ENCODE measurements at places on chromosomes 1 and 21.

DNA sequence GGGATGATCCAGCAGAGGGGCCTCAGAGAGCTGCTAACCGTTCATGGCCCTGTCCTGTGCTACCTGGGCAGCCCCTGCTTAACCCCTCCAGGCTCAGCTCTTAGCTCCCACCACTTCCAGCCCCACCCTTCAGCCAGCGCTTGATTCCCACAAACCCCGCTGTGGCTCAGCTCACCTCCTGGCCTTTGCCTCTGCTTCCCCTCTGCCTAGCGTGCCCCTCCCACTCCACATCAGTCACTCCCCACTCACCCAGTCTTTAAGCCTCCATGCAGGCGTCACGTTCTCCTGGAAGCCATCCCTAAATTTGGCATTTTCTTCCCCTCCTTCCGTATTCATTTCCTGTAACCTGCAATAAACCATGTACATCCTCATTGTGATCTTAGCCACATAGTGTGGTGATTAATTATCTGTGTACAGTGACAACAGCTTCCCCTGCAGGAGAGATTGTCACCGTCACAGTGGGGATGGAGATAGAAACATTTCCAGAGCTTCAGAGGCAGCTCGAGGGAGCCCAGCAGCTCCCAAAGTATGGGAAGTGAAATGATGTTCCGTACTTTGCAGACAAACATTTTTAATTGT, 65.5 kb downstream of the EPHB2 start:
- no peak for DNase-seq

DNA sequence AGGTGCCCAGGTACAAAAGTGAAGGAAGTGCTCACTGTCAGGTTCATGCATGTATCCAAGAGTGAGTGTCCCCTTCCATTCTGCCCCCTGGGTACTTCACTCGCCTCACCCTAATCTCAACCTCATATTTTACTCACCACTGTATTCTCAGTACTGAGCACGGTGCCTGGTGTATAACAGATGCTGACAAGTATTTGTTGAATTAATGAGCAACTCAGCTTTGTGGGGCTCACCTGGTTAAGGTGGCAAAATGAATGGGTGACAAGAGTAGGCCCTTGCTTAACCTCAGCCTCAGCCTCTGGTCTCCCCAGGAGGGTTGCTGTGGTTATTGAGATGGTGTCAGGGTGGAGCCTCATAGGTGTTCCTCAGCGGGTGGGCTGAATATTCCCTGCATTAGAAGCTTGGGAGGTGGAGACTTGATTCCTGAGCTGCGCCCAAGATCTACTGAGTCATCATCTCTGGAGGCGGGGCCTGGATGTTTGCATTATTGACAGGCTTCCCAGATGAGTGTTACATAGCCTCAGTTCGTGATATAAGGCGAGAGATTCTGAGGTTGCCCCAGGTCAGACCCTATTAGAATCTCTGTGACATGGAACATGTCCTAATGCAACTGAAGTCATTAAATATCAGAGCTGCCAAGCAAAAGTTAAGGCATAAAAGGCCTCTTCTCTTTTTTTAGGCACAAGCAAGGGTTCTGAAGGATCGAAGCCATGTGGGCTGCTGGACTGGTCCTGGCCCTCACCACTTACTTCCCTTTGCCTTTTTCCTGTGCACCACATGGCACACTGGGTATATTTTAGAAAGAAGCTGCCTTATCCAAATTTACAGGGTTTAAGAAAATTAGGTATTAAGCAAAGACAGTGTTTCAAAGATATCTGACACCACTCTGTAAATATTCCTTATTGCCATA, 39.2 kb downstream of the SYT6 start:
- DNase-seq, result peak; percentile 58

DNA sequence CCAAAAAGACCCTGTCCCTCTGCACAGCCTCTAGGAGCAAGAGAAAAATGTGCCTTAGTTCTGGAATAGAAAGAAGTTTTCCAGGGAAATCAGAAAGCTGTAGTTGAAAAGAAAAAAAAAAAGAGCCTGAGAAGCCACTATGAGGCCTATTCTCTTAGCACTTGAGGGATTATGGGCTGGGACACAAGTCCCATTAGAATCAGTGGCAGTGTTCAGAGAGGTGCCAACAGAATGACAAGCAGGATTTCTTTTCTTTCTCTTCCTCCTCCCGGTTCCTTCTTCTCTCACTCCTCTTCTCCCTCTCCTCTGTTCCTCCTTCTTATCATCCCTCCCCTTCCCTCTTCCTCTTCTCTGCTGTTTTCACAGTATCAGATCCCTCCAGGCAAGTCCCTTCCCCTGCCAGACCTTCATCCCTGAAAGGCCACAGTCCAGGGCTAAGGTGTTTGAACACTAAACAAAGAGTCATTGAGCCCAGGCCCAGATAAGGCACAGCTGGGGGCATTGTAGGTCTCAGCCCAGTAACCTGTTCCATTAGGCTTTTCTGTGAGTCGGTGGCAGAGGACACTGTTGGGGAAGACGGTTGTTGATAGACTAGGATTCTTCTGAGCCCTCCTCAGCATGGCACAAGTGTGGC, 64.7 kb upstream of the LPGAT1 start:
- no peak for DNase-seq

GRCh38 chr1:225842074-225842473, 32.1 kb downstream of the EPHX1 start:
- DNase-seq, result no peak

DNA sequence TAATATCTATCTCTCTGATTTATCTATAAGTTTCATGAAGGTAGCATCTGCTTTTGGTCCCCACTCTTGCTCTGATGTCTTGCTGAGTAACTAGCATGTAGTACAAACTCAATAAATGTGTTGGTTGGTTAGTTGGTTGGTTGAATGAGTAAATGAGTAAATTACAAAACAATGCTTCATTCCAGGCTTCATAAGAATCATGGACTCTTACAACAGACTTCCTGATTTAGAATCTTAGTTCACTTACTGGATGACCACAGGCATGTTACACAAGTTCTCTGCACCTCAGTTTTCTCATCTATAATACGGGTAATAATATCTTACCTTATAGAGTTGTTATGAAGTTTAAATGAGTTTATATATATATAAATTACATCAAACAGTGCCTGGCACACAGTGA, 98.6 kb downstream of the ZNF281 start:
- DNase-seq, result no peak

- no peak for DNase-seq
Observed at GRCh38 chr1:222754366-222755139, 17.6 kb downstream of the FAM177B start.

DNA sequence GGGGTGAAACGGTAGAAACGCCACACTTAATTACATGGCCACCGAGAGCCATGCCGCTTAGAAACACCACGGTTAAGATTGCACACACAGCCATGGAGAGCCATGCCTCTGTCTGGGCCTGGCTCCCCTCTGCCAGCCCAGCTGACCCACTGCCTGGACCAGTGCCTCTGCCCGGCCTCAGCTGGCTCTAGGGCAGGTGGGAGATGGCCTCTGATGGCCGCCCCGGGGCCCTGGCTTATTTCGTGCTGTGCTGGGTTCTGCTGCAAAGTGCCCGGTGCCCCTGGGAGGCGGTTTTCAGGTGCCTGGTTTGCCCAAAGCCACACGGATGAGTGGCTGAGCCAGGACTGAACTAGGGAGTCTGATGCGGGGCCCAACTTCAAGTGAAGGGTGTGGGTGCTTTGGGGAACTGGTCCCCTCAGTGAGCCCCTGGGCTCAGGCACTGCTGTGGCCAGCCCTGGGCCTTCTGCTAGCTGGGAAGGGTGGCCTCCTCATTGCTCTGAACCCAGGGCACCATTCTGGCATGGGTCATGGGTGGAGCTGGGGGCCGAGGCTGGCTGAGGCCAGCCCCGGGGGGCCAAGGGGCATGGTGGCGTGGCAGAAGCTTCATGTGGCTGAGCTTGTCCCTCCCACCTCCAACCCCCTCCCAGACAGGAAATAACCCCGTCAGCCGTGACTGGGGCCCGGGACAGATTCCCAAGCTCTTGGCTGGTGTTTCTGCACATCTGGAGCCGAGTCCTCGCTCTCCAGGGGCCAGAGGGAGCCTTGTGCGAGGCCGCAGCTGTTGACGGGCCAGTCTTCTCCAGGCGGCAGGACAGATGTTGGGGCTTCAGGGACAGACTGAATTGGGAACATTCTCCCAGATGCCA, 1.9 kb upstream of the GPR153 start:
- no peak for DNase-seq

DNA sequence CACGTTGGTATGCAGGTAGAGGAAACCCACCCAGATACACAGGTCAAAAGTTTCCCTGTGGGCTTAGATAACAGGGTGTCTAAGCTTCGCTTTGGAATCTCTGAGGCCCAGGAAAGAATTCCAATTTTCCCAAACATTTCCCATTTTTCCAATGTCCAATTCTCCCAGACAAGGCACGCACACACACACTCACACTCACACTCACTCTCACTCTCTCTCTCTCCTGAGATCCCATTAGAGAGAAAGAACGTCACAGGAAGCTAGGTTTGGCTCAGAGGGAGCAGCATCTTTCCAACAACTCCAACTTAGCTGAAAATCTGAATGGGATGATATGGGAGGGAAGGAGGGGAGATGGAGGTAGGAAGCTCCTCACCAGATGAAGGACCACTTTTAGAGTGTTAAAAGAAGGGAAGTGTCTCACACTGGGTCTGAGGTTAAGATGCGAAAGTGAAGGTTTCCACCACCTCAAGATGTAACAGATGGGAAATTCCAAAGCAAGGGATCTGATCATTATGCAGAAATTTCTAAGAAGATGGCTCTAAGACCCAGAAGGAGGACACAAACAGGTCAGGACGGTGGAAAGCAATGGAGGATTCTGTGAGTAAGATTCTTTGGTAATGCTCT, 63.5 kb downstream of the GNG12 start:
- DNase-seq, result no peak

- DNase-seq, result no peak
Observed at GRCh38 chr21:33029385-33029921, 3.7 kb downstream of the OLIG2 start.

- DNase-seq, result no peak
Observed at GRCh38 chr1:115448282-115449044, 110.4 kb upstream of the NGF start.

Measured in NK-92 treated with Interleukin-12 subunit alpha and Interleukin-12 subunit beta, amount 100 ng/mL, for 24 hours (cell line).